ENCODE measurements at places on chromosomes 12 and 14.
A peak's percentile ranks its signal among the peaks of the same experiment; 100 is the strongest.

- no peak for DNase-seq
These were observed 578 bp downstream of the DCAF5 start for GRCh38 chr14:69152181-69152901.

DNA sequence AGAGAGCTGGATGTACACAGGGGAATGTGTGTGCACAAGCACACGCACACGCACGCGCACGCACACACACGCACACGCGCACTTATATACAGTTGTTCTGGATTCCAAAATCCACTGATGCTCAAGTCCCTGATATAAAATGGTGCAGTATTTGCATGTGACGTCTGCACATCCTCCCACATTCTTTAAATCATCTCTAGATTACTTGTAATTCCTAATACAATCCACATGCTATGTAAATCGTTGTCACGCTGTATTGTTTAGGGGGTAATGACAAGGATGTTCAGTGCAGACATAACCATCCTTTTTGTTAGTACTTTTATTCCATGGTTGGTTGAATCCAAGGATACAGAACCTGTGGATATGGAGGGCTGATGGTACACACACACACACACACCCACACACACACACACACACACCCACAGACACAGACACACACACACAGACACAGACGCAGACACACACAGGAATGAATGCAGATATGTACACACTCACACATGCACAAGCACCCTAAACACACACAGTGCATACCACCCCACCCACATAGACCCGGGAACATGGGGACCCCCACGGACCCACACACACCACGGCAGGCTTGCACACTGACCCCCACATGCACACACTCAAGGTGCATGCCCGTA, 188.5 kb upstream of the PRMT8 start:
- DNase-seq = no peak

DNA sequence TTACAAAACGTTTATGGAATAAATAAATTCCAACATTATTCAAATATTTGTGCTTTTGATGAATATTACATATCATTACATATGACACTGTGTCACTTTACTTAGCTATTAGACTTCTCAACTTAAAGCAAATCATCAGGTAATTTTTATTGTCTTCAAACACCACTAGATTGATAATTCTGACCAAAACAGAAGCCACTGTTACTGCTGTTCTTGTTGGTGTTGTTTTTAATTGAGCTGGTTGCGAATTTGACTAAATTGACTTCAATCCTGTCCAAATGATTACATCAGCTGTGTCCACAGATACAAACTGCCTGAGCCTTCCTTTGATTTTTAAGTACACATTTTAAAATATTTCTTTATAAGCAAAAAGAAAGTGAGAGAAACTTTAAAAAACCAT, 29.2 kb downstream of the PRKD1 start:
- DNase-seq = peak; percentile 68

- no peak for DNase-seq
These were observed 72.7 kb downstream of the EFCAB11 start for GRCh38 chr14:89881839-89882238.

DNA sequence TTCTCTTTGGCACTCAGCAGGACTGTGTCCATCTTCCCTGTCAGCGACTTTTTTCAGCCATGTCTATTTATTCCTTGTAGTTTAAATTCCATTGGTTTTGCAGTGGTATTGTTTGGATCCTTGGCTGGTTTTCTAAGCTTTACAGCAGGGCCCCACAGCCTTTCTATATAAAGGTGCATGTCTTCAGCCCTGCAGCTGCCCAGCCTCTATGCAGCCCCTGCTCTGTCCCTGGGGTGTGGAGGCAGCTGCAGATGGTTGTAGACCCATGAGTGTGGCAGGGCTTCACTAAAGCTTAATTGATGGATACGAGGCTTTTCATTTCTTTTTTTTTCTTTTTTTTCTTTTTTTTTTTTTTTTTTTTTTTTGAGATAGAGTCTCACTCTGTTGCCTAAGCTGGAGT, 29.7 kb downstream of the SFSWAP start:
- no peak for DNase-seq

- DNase-seq = no peak
These were observed 373.5 kb downstream of the RPS29 start for GRCh38 chr14:49212721-49213120.

DNA sequence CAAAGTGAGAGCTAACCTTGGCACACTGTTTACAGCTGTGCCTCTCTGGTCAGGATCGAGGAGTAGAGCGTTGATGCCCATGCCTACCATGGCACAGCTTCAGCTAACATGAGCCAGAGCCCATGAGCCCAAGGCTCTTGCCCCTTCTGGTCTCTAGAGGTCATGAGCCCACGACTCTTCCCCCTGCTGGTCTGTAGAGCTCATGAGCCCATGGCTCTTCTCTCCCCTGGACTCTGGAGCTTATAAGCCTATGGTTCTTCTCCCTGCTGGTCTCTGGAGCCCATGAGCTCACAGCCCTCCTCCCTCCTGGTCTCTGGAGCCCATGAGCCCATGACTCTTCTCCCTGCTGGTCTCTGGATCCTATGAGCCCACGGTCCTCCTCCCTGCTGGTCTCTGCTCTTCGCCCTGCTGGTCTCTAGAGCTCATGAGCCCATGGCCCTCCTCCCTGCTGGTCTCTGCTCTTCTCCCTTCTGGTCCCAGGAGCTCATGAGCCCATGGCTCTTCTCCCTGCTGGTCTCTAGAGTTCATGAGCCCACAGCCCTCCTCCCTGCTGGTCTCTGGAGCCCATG, 16.6 kb upstream of the CLMN start:
- no peak for DNase-seq

- no peak for DNase-seq
These were observed 24.2 kb downstream of the SMUG1 start for GRCh38 chr12:54164387-54165145.

DNA sequence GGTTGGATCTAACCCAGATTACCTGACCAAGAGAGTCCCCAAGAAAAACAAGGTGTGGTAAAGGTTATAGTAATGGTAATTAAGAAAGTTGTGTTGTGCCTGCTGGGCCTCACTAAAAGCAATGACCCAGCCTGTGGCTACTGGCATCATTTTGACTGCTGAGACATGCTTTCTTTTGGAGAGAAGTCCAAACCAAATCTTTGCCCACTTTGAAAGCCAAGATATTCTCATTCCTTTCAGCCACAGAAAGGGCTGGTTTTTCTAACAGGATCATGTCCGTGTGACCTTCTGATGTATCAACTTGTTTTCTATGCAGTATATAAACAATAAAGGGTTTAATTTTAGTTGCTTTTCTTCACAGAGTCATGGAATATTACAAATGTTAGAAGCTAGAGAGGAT, 388.6 kb downstream of the RAD51B start:
- no peak for DNase-seq

GRCh38 chr14:73913256-73913655, 26.6 kb downstream of the ZNF410 start:
- no peak for DNase-seq

- no peak for DNase-seq
These were observed 170.8 kb downstream of the SNAPC1 start for GRCh38 chr14:61932974-61933373.

- no peak for DNase-seq
These were observed 61.7 kb downstream of the PPM1H start for GRCh38 chr12:62873116-62873825.

DNA sequence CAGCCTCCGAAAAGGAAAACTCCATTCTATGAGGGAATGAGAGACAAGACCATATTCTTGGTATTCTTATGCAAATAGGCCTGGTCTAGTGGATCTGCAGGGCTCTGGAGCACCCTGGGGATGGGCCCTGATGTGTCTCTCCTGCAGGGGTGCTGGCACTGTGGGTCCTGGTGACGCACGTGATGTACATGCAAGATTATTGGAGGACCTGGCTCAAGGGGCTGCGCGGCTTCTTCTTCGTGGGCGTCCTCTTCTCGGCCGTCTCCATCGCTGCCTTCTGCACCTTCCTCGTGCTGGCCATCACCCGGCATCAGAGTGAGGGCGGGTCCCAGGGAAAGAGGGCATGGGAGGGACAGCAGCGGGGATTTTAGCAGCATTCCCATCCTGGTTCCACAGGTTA, 5.8 kb downstream of the SLC48A1 start:
- DNase-seq = no peak

- peak; percentile 49 for DNase-seq
These were observed 273.1 kb upstream of the NOVA1 start for GRCh38 chr14:26870722-26871617.

DNA sequence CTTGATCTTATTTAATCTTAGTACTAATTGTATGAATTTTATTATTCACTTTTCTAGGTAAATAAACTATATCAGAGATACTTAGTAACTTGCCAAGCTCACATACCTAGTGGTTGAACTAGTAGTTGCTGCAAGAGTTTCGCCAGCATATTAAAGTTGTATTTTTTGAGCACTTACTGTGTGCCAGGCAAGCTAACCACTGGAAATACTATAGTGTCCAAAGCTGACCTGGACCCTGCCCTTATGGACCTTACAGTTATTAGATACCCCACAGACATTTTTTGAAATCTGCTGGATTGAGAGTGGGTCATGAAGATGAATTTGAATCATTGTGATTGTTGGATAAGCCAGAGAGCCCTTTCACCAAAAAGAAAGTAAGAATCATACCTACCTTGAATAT, 125.0 kb downstream of the RAD51B start:
- DNase-seq = no peak

- no peak for DNase-seq
These were observed 46.0 kb downstream of the YEATS4 start for GRCh38 chr12:69405566-69405865.

DNA sequence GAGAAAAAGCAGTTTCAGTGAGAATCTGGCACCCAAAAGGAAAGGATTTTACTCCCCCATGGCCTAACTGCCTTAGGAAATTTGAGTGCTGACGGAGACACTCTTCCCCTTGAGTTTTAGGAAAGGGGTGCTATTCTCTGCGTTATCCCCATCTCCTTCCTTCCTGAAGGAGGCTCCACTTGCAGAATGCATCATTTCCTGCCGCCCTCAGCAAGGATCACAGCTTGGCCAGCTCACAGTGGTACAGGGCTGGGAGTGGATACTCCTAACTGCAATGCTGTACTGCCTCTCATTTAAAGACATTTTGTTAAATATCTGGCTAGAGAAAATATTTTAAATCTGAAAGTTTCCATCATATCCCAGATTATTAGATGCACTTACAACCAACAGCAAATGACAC, 33.0 kb downstream of the RDH12 start:
- no peak for DNase-seq

- no peak for DNase-seq
These were observed 2.5 kb downstream of the DUSP6 start for GRCh38 chr12:89349814-89350213.

GRCh38 chr12:3529281-3529680, 38.3 kb downstream of the PRMT8 start:
- DNase-seq = no peak

DNA sequence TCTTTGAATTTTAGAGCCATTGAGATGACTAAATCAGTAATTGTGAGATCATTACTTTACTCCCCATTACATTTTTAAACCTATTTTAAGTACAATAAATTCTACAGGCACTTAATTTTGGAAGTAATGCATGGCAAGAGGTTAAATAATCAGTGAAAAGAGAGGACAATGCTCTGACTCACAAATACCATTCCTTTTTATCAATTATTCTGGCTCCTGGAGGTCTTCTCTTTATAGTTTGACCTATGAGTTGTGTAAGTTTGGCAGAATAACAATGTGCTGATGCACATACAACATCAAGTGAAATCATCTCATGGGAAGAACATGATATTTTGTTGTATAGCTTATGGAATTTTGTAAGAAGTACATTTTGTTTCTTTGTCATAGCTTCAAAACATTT, 166.7 kb downstream of the TMTC3 start:
- DNase-seq = no peak

DNA sequence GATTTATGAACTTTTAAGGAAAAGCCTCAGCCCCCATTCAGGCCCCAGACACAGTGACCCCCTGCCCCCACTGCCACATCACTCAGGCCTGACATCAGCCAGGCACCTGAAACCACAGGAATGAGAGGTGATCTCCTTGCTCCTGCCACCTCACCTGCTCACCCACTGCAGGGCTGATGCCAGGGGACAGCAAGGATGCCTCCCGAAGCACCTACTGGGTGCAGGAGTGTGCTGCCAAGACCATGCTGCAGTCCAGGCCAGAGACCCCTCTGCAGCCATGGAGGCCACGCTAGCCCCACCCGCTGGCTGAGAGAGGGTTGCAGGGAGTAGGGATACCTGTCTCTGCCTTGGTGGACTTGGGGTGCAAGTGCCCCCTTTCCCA, 18.6 kb upstream of the KRT7 start:
- DNase-seq = no peak

- no peak for DNase-seq
These were observed 456.6 kb downstream of the VRK1 start for GRCh38 chr14:97253756-97254155.

GRCh38 chr12:84816916-84817695, 95.5 kb downstream of the SLC6A15 start:
- DNase-seq = no peak

GRCh38 chr14:69932391-69932790, 53.2 kb downstream of the SMOC1 start:
- DNase-seq = no peak

DNA sequence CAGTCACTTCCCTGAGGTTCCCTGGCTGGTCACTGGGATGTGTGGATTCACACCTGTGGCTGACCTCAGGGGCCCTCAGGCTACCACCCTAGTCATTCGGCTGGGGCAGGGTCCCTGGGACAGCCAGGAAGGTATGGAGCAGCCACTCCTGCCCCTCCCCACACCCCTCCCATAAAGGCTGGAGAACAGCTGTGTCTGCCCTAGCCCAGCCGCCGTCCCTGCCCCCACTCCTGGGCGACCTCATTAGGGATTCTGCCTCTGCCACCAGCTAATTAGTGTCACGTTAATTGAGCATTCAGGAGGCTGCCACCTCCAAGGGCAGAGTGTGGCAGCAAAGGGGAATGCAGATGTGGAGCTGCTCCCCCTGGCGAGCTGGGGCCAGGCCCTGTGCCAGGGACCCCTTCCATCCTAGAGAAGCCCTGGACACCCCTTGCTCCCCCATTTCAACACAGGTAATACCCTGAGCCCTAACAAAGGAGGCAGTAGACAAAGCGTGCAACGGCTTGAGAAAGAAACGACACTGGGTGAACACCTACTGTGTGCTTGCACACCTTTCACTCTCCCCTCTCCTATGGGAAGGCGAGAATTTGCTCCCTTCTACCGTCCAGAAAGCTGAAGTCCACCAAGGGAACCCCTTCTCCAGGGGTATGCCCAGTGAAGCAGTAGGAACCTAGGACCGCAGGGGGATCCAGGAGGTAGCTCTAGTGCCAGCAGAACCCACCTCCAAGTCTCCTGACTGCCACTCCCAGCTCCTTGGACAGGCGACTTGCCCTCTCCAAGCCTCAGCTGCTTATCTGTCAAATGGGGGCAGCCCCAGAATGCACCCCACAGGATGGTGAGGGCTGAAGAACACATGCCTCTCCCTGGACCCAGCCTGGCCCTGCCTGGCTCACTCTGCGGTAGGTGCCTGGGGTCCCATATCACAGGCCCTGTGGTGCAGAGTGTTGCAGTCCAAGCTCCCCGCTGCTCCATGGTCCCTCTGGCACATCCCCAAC, 45.1 kb downstream of the FAM222A start:
- DNase-seq = no peak

DNA sequence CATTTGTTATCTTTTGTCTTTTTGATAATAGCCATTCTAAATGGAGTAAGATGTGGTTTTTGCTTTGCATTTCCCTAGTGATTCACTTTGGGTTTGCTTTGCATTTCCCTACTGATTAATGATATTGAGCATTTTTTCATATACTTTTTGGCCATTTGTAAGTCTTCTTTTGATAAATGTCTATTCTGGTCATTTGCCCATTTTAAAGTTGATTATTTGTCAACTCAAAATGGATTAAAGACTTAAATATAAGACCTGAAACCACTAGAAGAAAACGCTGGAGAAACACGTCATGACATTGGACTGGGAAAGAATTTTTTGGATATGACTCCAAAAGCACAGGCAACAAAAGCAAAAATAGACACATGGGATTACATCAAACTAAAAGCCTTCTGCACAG, 148.0 kb downstream of the APAF1 start:
- DNase-seq = no peak

Measured in NCI-H1930 (cell line).